ENCODE measurements at places on chromosomes 4 and X. TPM values are rescaled to one million over a fixed set of nuclear protein-coding genes. Genes with fewer than 3 reads are reported as not detected.

The PRSS12 gene
- total RNA-seq, result 496 TPM

The DAPP1 gene
- total RNA-seq, result 0.11 TPM

The SPINK2 gene
- total RNA-seq, result 0.81 TPM

The FGF13 gene
- 0.24 TPM for total RNA-seq

The NPY1R gene
- total RNA-seq, result 1.9 TPM

The MAGEA11 gene
- 0.97 TPM for total RNA-seq

The MRFAP1 gene
- total RNA-seq, result 185 TPM

The SYTL5 gene
- 0.94 TPM for total RNA-seq

The IL21 gene
- 0.05 TPM for total RNA-seq

Measured in motor neuron (in vitro differentiated cells).